ENCODE measurements at places on chromosomes 11 and 22.

- no peaks in the 10 kb centered on the region for H3K36me3 ChIP-seq
- H3K4me3 ChIP-seq = no peak overlapping the region
- no peaks in the 10 kb centered on the region for H3K4me1 ChIP-seq
- no peak for DNase-seq
- H3K27ac ChIP-seq = no peak overlapping the region
Measured at GRCh38 chr11:113715882-113716625, 9.9 kb upstream of the TMPRSS5 start.

- H3K27ac ChIP-seq = no peak overlapping the region
- H3K36me3 ChIP-seq = no peaks in the 10 kb centered on the region
- DNase-seq = no peak
- H3K4me1 ChIP-seq = peaks cover 19% of the 10 kb centered on the region
- H3K27me3 ChIP-seq = 0 out of 3 replicates have a peak, but pooled peaks cover 11% of the 10 kb centered on the region
- H3K4me3 ChIP-seq = no peak overlapping the region
Measured at GRCh38 chr11:19853016-19853415, 140.4 kb downstream of the NAV2 start.

GRCh38 chr11:17186932-17187692, 20.7 kb downstream of the PIK3C2A start:
- DNase-seq = no peak
- no peaks in the 10 kb centered on the region for H3K27me3 ChIP-seq
- H3K36me3 ChIP-seq = peaks cover 31% of the 10 kb centered on the region
- H3K4me1 ChIP-seq = no peaks in the 10 kb centered on the region

DNA sequence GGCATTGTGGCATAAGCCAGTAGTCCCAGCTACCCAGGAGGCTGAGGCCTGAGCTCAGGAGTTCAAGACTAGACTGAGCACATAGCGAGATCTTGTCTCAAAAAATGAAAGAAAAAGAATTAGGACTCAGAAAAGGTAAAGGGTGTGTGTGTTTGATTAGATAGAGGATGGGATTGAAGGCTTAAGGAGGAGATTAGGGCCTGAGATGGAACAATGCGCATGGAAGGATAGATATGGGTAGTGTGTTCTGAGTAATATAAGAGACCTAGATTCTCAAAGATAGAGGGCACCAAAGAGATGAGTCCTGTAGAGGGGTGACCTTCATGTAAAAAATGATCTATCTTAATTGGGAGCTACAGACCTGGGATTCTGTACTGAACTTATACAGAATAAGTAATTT, 17.3 kb upstream of the RAB30 start:
- no peak overlapping the region for H3K27ac ChIP-seq
- H3K36me3 ChIP-seq = no peaks in the 10 kb centered on the region
- H3K27me3 ChIP-seq = no peaks in the 10 kb centered on the region
- peak; percentile 16 for DNase-seq
- H3K4me3 ChIP-seq = no peak overlapping the region

Measured in HepG2 (cell line).